ENCODE measurements at places on chromosomes 5 and 9. TPM values are rescaled to one million over a fixed set of nuclear protein-coding genes. Genes with fewer than 3 reads are reported as not detected.

The FOXI1 gene
- total RNA-seq: not detected

The MEF2C gene
- 20.5 TPM for total RNA-seq

The IL3 gene
- not detected for total RNA-seq

The FBP2 gene
- not detected for total RNA-seq

The ACOT12 gene
- not detected for total RNA-seq

The PCDHGA4 gene
- total RNA-seq: 0.50 TPM

The NCS1 gene
- total RNA-seq: 119 TPM

The PCDHA9 gene
- 1.1 TPM for total RNA-seq

The FIBCD1 gene
- 0.66 TPM for total RNA-seq

The RAB3C gene
- total RNA-seq: 0.45 TPM

The TRIM7 gene
- total RNA-seq: 0.22 TPM

The MZB1 gene
- not detected for total RNA-seq
